ENCODE measurements at places on chromosomes 6 and 20.

GRCh38 chr20:53087037-53087777 lies 115.0 kb downstream of the TSHZ2 start:
- no peak for DNase-seq

GRCh38 chr20:36823121-36823520 lies 49.6 kb upstream of the DSN1 start:
- no peak for DNase-seq

DNA sequence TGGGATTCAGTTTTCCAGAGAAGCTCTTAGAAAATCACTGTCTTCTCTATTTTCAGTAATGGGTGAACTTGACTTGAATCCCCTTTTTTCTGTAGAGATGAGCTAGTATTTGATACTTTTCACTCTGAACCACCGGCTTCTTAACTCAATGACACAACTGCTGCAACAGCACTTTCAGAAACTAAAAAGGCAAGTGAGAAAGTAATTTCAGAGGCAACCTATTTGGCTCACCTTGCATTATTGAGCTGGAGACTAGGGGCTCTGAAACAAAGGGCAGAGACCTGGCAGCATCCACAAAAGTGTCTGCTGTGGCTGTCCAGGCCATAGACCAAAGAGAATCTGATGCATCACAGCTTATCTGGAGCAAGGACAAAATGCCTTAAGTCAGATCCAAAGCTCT lies 289.8 kb upstream of the IRAK1BP1 start:
- DNase-seq = no peak

DNA sequence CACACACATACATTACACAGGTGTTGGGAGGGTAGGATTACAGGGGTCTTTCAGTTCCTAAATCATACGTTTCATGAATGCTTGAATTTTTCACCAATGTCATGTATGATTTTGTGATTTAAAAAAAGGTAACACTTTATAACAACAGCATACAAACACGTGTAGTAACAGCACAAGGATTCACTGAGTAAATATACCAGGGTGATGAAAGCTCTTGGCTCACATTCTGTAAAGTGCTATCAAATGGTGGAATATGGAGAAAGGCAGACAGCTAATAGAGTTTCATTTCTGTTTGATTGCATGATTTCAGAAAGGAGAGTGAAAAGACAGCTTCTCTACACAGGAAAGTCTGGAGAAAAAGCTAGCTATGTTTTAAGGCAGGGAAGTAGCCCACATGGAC lies 231.9 kb downstream of the CD83 start:
- DNase-seq = no peak

GRCh38 chr6:164098857-164099267 lies 684.3 kb downstream of the QKI start:
- no peak for DNase-seq

DNA sequence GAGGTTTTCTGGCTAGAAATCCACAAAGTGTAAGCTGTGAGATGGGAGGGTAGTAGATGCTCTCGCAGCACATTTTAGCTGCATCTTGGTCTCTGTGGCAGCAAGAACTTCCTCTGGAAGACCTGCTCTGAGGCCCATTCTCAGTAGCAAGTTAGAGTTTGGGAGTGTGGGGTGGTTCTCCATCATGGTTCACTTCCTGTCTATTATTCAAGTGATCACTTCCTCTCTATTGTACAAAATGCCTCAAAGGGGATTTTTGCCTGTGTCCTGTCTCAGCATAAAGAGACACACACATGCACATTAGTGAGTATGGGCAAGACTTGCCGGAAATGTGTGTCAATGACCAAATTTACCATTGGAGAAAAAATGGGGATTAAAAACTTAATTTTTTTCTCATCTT lies 42.5 kb downstream of the LYRM2 start:
- no peak for DNase-seq

DNA sequence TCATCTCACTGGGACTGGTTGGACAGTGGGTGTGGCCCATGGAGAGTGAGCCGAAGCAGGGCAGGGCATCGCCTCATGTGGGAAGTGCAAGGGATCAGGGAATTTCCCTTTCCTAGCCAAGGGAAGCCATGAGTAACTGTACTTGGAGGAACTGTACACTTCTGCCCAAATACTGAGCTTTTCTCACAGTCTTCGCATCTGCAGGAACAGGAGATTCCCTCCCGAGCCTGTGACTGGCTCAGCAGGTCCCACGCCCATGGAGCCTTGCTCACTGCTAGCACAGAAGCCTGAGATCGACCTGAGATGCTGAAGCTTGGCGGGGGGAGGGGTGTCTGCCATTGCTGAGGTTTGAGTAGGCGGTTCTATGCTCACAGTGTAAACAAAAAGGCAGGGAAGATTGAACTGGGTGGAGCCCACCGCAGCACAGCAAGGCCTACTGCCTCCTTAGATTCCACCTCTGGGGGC lies 10.4 kb upstream of the CALHM5 start:
- DNase-seq = peak; percentile 21

DNA sequence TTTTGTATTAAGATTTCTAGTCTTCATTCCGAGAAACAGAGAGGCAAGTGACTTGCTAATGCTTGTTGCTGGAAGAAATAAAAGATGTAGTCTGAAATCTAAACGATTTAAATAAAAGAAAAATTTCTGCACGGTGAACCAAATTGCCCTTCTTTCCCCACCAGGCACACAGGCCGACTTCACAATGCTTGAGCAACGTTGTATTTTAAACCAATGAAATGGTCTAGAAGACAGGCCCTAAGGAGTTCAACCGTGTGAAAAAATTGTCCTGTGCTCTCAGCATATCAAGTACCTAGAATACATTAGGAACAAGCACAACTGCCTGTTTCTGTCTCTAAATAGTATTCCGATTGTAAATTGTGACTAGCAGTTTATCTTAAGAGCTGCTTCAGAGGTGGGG lies 308.8 kb upstream of the SOX4 start:
- DNase-seq = no peak

- no peak for DNase-seq
These were observed 1.4 kb downstream of the PHACTR3 start for GRCh38 chr20:59605601-59606364.

GRCh38 chr20:22466447-22467171 lies 117.8 kb downstream of the FOXA2 start:
- no peak for DNase-seq

GRCh38 chr20:37528446-37529213 lies 954 bp upstream of the BLCAP start:
- no peak for DNase-seq

DNA sequence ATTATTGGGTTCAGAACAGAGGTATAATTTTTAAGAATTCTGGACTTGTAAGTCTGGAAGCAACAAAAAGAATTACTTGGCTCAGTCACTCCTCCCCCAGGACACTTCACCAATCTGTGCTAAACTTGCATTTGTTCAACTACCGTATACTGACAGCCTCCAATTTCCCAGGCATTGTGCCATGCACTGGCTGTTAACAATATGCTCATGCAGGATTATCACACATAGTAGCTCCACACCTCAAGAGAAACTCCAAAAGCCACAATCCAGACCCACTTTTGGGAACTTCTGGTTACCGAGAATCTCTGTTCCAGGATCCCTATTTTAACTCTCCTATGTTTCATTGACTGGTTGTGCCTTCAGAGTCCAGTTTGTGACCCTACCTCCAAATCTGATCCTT lies 7.7 kb downstream of the ADGRF1 start:
- peak; percentile 5 for DNase-seq

DNA sequence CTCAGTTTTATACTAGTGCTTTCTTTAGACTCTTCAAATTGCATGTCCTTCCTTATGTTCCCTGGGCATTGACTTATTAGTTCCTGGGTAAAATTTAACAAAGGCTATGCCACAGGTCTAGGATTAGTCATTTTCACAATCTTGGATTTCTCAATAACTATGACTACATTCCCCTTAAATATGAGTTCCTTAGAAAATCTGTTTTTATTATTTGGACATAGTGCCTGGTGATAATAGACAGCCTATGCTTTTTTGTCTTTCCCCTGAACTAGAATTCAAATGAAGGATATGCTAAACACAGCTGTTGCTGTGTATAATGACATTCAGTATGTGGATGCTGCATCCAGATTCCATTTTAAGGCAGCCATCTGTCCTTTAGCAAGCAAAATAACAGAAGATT lies 1252.8 kb upstream of the GJE1 start:
- DNase-seq = no peak

DNA sequence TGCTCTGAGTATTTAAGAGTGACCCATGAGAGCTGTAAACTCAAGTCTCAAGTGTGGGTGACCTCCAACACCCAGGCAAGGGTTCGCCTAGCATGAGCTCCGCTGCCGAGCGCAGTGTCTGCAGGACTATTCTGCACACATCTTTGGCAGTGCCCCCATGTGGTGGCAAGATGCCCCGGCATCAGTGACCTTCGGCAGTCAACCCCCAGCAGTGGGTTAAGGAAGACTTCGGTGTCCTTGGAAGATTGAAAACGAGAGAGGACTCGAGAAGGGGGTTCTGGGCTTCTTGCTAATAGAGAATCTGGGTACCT lies 43.1 kb downstream of the RBM38 start:
- DNase-seq = no peak

- DNase-seq = no peak
These were observed 157.0 kb upstream of the INSM1 start for GRCh38 chr20:20210943-20211273.

- DNase-seq = no peak
These were observed 70.6 kb downstream of the SHPRH start for GRCh38 chr6:145893586-145893985.

- no peak for DNase-seq
These were observed 166.0 kb downstream of the TRMT11 start for GRCh38 chr6:126152372-126152745.

GRCh38 chr6:105204331-105204730 lies 24.5 kb upstream of the POPDC3 start:
- no peak for DNase-seq

- DNase-seq = no peak
These were observed 67.5 kb downstream of the NDUFAF5 start for GRCh38 chr20:13852306-13852705.

- DNase-seq = no peak
These were observed 4.8 kb downstream of the BCAS1 start for GRCh38 chr20:54065601-54066038.

GRCh38 chr6:21591446-21591845 lies 2.1 kb upstream of the SOX4 start:
- no peak for DNase-seq

DNA sequence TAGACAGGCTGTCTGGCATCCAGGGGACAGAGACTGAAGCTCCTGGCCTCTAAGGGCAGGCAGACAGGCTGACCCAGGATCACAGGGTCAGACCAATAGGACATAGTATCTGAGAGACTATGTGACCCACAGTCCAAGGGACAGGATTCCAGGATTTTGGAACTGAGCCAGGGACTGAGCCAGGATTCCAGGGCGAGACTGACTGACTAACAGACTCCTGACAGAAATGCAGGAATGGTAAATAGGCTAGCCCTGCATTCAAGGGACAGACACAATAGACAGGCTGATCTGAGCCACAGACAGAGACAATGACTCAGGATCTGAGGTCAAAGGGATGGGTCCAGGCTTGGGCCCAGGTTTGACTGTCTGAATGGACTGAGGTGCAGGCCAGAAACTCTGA lies 19.8 kb downstream of the XKR7 start:
- peak; percentile 8 for DNase-seq

DNA sequence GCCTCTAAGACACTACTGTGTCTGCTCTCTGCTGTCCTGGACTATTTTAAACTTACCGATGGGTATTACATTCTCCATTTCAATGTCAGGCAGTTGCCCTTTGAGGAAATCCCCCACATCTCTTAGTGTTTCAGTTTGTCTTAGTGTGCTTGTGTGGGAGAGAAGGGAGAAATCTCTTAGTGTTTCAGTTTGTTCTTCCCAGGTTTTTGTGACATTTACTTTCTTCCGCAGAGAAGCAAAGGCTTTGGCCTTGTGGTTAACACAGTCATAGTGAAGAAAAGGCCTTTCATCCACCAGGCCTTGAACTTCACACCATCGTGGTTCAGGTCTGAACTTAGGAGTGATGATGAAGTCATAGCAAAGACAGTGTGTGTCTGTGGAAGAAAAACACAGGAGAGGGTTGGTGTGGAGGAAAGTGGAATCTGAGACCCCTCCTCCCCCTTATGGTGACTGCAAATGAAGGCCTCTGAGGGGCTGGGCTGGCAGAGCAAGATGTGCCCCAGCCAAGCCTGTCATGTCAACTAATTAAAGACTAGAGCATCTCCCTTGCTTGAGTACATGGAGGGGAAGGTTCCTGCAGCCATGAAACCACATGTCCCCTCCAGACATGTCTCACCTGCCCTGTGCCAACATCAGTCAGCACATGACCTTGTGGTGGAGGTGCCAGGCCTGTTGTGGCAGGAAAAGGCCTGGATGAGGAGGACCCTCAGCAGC lies 23.9 kb downstream of the RAET1L start:
- no peak for DNase-seq

DNA sequence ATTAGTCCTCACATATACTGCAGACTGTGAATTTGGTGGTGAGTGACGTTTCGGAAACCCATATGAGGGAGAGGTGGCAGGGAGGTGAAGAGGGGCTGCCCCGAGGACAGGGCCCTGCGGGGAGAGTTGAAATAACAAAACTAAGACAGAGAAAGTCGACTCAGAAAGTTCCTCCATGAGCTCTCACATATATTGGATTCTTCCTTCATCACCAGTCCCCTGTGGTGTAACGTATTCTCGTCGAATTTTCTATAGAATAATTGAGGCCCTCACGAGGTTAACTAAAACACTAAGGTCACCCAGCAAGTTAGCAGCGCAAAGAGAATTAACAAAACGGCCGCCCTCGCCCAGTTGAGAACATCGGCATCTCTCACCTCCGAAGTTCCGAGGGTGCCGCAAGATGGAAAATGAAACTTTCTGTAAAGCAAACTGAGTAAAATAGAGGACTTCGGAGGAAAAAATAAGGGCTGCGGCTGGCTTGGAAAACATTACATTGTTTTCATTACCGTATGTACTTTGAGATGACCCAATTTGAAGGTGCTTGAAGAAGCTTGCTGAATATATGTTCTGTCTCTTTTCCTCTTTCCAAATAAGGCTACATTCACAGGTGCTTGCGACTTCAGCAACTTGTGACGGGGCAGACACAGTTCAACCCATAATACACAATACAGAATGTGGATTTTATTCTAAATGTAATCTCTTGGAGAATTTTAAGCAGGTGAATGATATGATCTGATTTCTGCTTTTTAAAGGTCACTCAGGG lies 490.9 kb upstream of the JARID2 start:
- no peak for DNase-seq

DNA sequence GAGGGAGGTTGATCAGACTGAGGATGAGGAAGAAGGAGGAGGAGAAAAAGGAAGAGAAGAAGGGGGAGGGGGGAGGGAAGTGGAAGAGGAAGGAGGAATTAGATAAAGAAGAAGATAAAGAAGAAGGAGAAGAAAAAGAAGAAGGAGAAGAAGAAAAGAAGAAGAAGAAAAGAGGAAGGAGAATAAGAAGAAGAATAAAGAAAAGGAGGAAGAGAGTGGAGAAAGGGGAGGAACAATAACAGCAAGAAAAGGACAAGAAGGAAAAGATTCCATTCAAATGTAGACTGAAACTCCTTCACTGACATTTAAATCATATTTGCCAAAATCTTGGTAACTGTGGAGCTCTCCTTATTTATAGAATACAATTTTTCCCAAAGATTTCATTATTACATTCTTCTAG lies 34.3 kb upstream of the RCAN2 start:
- DNase-seq = no peak

All from brain microvascular endothelial cell (primary cell).